ENCODE measurements at places on chromosomes 13 and 19. TPM values are rescaled to one million over a fixed set of nuclear protein-coding genes. Genes with fewer than 3 reads are reported as not detected.

The MAMSTR gene
- total RNA-seq = 19.5 TPM

DNA sequence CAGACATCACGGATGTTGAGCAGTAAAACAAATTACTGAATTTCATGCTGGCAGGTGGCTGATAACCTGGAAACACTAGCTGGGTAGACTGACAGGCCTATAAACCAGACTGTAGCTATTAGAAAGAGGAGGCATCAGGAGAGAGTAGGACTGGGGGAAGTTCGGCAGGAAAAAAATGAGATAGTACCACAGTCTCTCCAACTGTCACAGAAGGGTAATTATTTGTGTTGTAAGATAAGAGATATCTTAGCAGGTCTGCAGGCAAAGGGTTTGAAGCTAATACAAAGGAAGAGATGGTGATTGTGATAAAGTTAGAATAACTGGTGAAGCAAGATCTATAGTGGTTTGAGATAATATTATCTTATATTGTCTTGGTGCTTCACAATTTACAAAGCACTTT, 41.7 kb downstream of the MIPEP start:
- no peak for DNase-seq

DNA sequence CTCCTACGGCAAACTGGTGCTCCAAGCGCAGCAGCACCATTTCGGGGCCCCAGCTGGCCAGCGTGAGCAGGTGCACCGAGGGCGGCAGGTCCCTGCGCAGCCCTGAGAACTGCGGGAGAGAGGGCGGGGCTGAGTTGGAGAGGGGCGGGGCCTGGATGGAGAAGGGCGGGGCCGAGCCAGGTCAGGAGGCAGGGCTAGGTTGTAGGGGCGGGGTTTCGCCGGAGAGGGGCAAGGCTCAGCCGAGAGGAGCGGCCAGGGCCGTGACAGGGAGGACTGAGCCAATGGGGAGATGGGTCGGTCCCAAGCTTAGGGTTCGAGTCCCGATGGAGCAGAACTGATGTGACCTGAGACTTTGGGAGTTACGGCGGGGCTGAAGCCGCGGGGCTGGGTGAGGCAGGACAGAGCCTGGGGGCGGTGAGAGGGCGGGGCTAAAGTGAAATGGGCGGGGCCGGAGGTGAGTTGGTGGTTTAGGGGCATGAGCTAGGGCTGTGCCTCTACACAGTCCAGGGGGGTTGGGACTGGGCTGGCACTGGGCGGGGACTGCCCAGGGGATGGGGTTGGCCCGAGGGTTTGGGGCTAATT, 19.0 kb downstream of the MAN2B1 start:
- peak; percentile 33 for DNase-seq

The CACNG8 gene
- not detected for total RNA-seq

The BCL3 gene
- total RNA-seq = 10.0 TPM

DNA sequence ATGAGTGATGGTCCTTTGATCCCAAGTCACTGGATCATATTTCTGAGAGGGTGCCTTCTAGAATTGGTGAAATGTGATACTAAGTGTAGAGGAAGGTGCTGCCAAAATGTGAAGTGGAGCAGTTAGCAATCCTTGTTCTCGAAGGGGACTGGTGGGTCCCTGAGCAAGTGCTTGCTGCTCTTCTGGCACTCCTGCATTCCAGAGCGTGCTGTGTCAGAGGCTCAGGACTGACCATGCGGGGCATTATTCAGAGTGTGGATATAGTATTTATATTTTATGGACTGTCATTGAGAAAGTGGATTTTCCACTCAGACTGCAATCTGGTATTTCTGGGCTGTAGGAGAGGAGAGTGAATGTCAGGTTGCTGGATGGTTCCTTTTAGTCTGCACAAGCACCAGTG, 152.6 kb upstream of the KL start:
- DNase-seq = no peak

GRCh38 chr19:10533646-10534386, 9.9 kb upstream of the ATG4D start:
- DNase-seq = no peak

The FLT3LG gene
- total RNA-seq = 0.61 TPM

The KRTDAP gene
- total RNA-seq = not detected

DNA sequence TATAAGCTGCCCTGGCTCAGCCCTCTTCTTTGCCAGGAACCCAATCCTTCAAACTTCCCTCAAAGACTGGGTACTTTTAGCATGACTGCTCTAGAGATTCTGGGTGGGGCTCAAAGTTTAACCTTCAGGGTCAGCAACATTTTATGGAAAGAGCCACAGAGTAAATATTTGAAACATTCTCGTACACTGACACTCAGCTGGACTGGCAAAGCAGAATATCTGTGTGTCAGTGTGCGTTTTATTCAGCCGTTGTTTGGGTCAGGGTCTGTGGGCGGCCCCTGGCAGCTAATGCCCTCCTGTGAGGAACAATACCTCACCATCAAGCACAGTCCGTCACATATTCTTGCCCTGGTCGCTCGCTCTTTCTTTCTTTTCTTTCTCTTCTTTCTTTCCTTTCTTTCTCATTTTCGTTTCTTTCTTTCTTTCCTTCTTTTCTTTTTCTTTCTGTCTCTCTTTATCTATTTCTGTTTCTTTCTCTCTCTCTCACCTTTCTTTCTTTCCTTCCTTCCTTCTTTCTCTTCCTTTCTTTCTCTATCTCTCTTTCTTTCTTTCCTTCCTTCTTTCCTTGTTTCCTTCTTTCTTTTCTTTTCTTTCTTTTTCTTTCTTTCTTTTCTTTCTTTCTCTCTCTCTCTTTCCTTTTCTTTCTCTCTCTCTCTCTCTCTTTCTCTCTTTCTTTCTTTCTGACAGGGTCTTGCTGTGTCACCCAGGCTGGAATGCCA, 10.7 kb downstream of the DPRX start:
- no peak for DNase-seq

DNA sequence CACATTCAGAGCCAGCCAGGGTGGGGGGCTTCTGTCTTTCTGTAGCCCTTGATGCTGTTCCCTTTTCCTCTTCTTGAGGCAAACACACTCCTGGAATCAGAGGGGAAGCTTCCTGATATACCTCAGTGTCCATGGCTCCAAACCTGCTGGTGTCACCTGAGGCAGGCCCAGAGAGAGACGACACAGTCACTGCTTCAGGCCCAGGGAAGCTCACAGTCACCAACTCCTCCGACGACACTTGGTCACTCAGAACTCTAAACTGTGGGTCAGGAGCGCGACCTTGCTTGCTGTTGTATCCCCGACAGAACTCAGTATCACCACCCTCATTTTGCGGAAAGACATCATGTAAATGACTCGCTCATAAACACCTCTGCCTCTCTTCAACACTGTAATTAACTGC, 1.1 kb downstream of the ATP13A1 start:
- no peak for DNase-seq

DNA sequence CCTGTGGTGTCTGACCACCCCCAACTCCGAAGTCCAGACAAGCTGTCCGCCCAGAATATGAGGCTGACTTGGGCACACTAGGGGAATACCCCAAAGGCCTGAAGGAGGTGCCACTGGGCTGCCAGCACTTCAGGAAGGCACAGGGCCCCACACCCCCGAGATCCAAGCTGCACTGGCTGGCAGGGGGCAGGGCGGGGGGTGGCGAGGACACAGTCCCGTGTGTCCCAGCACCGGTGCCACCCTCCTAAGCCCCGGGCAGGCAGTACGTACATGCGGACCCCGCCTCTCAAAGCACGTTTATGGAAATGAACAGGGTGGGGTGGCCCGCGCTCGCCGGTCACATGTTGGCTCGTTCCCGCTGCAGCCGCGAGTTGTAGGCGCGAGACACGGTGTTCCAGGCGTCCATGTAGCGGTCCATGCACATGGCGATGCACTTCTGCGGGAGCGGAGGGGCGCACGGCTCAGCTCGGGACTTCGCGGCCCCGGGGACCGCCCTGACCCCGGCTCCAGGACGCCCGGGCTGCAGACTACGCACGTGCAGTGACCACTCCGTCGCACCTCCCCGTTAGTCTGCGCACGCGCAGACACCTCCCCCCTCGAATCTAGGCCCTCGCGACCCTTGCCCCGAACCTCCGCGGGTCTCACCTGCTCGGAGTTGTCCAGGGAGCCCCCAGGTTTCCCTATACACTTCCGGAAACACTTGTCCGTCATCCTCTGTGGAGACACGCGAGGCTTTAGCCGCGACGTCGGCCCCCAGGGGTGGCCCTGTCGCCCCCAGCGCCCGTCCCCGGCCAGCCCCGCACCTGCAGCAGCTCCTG, 566 bp downstream of the TIMM13 start:
- DNase-seq = peak; percentile 59

Measured in SJCRH30 (cell line).